Naive thymus-derived CD4-positive, alpha-beta T cell (primary cell): ENCODE measurements at places on chromosomes 11 and 22. TPM values are rescaled to one million over a fixed set of nuclear protein-coding genes. Genes with fewer than 3 reads are reported as not detected.

GRCh38 chr11:67071420-67072284 lies 15.0 kb downstream of the RHOD start:
- H3K4me3 ChIP-seq: peak overlapping the region; percentile 43
- H3K4me1 ChIP-seq: no peaks in the 10 kb centered on the region
- no peak overlapping the region for H3K27ac ChIP-seq
- H3K27me3 ChIP-seq: no peaks in the 10 kb centered on the region

DNA sequence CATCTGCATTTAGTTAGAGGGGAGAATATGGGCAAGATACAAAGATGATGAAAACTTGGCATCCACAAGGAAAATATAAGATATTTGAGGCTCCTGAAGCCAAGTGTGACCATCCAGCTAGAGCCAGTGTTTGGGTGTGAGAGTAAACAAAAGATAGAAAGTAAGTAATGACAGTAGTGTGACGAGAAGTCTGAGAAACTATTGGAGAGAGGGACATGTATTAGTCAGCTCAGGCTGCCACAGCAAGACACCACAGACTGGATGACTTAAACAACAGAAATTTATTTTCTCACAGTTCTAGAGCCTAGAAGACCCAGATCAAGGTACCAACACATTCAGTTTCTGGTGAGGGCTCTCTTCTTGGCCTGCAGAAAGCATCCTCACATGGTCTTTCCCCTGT lies 6.4 kb upstream of the CCKBR start:
- no peaks in the 10 kb centered on the region for H3K4me1 ChIP-seq
- no peak overlapping the region for H3K27ac ChIP-seq
- H3K4me3 ChIP-seq: no peak overlapping the region

GRCh38 chr22:26618455-26618854 lies 628 bp upstream of the CRYBB1 start:
- no peaks in the 10 kb centered on the region for H3K36me3 ChIP-seq
- no peaks in the 10 kb centered on the region for H3K4me1 ChIP-seq
- DNase-seq: no peak
- H3K27me3 ChIP-seq: no peaks in the 10 kb centered on the region
- H3K4me3 ChIP-seq: no peak overlapping the region
- no peak overlapping the region for H3K27ac ChIP-seq

DNA sequence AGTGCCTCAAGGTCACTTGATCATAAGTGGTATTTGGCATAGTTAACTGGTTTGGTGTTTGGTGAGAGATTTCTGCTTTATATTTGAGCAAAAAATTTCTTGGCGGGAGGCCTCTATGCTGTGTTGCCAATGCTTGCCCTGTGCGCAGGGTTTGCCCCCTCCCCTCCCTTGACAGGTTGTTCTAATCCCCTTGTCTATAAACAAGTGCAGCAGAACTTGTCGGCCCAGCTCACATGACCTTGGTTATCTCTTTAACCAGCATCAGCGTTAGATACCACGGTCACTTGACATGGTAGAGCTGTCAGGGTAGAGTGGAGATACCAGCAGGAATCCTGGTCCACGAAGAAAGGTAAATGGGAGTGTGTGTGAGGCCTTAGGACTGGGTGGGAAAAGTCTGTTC lies 35.6 kb downstream of the MARK2 start:
- no peak overlapping the region for H3K4me3 ChIP-seq
- no peaks in the 10 kb centered on the region for H3K27me3 ChIP-seq
- H3K4me1 ChIP-seq: peaks cover 45% of the 10 kb centered on the region
- H3K36me3 ChIP-seq: no peaks in the 10 kb centered on the region
- H3K27ac ChIP-seq: no peak overlapping the region

DNA sequence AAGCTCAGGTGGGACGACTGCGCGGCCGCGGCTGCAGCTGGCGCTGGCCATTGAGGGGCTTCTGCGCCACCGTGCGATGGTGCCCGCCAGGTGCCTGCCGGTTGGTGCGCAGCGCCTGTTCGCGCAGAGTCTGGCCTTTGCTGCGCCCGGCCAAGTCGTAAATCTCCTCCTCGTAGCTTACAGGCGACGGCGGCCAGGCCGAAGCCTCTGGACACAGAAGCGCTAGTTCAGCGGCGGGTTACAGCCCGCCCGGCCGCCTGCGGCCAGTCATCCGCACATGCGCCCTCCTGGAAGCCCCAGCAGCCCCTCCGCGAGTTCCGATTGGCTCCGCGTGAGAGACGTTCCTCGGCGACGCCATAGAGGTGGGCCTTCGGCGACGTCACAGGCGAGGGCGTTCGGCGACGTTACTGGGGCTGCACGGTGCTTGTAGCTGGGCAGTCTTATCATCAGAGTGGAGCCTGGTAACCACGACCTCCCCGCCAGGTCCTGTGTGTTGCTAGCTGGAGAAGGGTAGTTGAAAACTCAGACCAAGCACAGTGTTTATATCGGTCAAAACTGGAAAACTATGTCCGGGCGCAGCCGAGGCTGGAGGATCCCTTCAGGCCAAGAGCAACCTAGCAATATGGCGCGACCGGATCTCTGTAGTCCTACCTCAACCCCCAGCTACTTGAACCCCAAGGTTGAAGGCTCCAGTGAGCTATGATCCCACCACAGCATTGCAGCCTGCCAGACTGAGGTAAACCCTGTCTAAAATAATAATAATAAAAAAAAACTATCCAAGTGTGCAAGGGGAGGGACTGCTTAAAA lies 265.7 kb downstream of the OR4C45 start:
- H3K27me3 ChIP-seq: no peaks in the 10 kb centered on the region
- H3K27ac ChIP-seq: no peak overlapping the region
- H3K36me3 ChIP-seq: no peaks in the 10 kb centered on the region
- no peaks in the 10 kb centered on the region for H3K4me1 ChIP-seq
- no peak overlapping the region for H3K4me3 ChIP-seq

Gene TBX10
- not detected for polyA plus RNA-seq

Gene DENND5A
- 60.3 TPM for polyA plus RNA-seq
